NCI-H187 treated with DMSO at 0.1 percent for 48 hours (cell line): ENCODE measurements at places on chromosomes 2 and 18.

GRCh38 chr2:178895872-178896271 lies 88.6 kb upstream of the TTN start:
- no peak for DNase-seq

- no peak for DNase-seq
Observed at GRCh38 chr2:211251016-211251415, 694.6 kb downstream of the CPS1 start.

DNA sequence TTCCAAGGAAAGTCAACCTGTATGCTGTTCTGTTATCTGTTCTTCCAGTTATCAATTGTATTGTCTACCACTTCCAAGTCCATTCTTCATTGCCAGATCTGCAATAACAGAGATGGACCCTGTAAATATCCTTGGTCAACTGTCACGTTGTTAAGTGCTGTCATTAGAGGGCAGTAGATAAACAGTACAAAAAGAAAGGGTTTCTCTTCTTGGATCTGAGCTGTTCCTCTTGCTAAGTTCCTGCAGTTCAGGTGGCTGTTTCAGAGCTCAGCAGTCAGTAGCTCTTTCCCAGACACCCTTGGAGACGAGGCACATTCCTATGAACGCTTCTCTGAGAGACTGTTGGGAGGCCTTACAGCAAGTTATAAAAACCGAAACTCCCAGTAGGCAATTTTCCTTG lies 957.1 kb upstream of the CHAC2 start:
- no peak for DNase-seq

DNA sequence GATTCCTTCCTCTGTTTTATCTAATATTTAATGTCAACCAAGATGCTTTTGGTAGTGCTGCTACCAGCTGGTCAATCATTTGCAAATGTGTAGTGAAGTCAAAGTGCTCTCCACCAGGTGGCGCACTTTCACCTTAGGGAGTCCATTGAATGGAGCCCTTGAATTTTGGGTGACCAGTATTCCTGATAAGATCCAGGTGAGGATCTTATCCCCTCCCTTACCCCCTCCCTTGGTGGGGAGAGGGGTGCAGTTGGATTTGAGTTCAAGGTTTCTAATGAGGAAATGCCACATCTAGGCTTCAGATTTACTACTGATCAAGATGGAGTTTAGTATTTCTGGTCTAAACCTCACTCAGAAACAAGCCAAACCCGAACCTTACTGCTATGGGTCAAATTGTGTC lies 12.0 kb upstream of the E2F6 start:
- DNase-seq, result peak; percentile 25

DNA sequence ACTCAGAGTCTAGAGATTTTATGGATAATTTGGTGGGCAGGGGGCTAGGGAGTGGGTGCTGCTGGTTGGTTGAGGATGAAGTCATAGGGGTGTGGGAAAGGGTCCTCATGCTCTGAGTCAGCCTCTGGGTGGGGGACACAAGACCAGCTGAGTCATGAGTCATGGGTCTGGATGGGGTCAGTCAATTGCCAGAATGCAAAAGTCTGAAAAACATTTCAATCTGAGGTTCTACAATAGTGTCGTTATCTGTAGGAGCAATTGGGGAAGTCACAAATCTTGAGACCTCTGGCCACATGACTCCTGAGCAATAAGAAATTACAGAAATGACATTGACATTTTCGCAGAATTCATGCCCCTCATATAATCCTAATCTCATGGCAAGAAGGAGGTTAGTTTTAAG lies 15.1 kb downstream of the NMS start:
- DNase-seq, result no peak

- no peak for DNase-seq
Observed at GRCh38 chr2:105411720-105412407, 13.0 kb upstream of the FHL2 start.

DNA sequence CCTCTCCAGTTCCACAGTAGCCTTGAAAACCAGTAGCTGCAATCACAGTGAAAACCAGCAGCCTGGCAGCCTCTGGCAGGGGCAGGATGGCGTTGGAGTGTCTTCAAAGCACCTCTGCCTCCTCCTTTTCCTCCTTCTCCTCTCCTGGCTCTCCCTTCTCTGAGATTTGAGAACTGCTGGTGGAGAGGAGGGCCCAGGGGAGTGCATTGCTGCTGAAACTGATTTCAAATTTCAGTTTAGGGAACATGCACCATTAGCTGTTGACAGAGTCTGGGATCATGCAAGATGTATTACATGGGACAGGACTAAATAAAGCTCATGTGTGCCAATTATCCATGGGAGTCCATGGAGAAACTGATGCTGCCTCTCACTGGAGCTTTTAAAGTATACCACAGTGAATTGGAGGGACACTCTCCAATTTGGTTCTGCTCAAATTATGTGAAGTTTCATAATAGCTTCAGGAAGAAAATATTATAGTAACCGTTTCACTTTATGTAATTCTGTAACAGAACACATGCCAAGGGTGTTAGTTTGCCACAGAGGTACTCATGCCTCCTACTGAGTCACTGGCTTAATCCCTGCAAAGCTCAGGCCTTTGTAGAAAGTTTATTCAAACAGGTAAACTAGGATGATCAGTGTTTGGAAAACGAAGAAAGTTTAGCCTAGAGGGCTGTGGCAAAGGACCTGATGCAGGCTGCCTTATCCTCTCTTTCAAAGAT lies 146.1 kb downstream of the PRPF40A start:
- DNase-seq, result no peak
